ENCODE measurements at places on chromosomes 7 and 10. TPM values are rescaled to one million over a fixed set of nuclear protein-coding genes. Genes with fewer than 3 reads are reported as not detected.
A peak's percentile ranks its signal among the peaks of the same experiment; 100 is the strongest.

- peak; percentile 16 for DNase-seq
Measured at GRCh38 chr7:158257001-158257400, 330.6 kb downstream of the PTPRN2 start.

GRCh38 chr10:34866848-34867247 is 51.8 kb upstream of the PARD3 start:
- no peak for DNase-seq

DNA sequence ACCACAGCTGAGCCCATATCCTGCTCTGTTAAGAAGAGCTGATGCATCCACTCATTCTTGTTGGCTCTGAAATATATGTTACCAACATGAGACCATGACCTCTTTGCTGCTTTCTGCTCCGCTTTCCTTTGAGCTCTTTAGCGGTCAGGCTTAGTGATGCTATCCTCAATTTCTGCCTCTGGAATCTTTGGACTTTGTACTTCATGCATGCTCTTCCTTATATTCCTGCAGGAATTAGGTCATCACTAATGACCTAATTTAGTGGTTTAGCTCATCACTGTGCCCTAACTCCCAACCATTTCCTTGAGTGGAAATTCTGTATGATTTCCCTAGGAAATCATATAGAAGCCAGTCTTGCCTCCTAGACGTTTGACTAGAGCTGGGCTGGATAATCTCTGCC is 119.5 kb downstream of the AOAH start:
- DNase-seq = no peak

DLG5 gene
- 37.6 TPM for total RNA-seq

- no peak for DNase-seq
Measured at GRCh38 chr10:118042336-118042735, 4.4 kb downstream of the RAB11FIP2 start.

DNA sequence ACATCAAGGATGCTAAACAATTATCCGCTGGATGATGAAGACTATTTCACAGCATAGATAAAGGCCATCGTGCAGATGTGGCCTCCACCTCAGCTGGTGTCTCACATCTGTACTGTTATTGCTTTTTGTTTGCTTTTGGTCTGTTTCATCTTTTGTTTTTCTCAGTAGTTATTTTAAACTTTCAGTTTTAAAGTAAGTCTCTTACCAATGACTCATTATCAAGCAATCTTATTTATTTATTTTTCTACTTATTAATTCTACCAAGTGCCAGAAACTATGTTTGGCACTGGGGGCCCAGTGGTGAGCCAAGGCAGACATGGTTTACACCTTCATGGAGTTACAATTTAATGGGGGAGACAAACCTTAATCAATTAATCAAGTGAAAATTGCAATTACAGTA is 250.9 kb upstream of the TMEM72 start:
- DNase-seq = no peak

GNGT1 gene
- not detected for total RNA-seq

RET gene
- total RNA-seq = 18.3 TPM

GRCh38 chr10:78777466-78777865 is 291.3 kb upstream of the ZMIZ1 start:
- peak; percentile 69 for DNase-seq

GRCh38 chr7:126211875-126212274 is 1040.9 kb downstream of the GRM8 start:
- no peak for DNase-seq

DNA sequence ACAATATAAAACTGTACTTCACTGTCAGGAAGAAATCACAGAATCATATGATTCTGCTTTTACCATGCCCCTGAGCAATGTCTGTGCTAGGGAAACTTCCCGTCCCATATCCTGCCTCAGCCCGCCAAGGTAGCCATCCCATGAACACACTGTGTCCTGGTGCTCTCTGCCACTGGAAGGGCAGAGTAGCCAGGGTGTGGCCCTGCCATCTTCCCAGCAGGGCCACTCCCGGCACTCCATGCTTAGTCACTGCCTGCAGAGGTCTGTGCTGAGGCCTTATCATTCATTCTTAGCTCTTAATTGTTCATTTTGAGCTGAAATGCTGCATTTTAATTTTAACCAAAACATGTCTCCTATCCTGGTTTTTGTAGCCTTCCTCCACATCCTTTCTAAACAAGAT is 31.8 kb downstream of the AP3M1 start:
- DNase-seq = no peak

DNA sequence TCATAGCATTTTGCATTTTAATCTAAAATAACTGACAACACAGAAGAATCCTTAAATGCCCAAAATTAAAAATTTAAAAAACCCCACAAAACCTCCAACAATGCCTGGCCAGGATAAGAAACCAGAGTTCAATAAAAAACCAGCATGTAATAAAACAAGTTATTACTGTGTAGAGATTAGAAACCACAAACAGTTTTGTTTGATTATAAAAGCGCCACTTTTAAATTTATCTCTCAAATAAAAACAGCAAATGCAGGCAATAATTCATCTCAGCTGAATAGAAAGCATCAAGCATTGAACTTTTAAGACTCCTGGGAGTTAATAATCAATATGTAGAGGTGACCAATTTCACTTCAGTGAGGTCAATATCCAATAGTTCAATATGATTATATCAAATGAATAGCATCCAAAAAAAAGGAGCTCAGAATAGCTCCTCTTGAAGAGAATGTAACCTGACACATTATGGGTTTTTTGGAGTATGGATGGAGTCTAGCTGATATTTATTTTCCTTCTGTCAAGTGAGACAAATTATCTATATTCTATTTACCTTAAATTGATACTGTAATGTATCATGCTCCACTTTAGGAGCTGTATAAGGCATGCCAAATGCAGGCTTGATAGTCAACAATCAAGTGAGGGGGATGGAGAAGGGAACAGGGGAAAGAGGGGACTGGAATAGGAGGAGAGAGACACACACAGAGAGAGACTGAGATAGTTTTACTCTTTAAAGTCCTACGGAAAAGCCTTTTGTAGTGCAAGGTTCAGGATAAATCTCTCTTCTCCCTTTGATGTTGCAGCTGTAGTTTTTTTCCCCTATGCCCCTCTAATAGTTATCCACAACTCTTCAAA is 130.9 kb downstream of the RSU1 start:
- DNase-seq = no peak

All from dorsolateral prefrontal cortex (tissue), 122 donors.